Kasumi-1 (cell line): ENCODE measurements at places on chromosomes 7 and 10.

DNA sequence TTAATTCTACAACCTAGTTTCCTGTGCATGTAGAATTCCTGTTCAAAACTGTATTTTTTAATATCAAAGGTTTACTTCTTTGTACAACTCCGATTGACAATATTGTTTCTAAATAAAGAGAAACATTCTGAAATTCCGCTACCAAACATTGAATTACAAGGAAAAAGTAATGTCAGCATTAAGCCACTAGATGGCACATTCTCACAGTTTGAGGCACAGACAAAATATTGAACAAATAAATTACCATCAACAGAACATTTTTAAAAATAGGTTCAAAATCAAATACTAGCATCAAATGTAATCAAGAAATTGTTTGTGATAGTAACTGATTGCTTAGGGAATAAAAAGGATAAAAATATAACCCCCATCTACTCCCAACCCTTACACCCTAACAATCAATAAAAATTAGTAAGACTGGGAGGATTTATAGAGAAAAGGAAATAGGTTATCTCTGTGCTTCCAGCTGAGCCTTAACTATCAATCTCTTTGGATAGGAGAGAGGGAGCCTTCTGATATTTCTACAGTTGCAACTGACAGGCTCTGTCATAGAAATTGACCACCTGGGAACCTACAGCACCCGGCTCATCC, 86.6 kb upstream of the C7orf33 start:
- peak; percentile 71 for DNase-seq

GRCh38 chr7:157007470-157008066, 2.9 kb downstream of the MNX1 start:
- no peak for DNase-seq

GRCh38 chr10:51768886-51769465, 69.6 kb upstream of the CSTF2T start:
- no peak for DNase-seq

DNA sequence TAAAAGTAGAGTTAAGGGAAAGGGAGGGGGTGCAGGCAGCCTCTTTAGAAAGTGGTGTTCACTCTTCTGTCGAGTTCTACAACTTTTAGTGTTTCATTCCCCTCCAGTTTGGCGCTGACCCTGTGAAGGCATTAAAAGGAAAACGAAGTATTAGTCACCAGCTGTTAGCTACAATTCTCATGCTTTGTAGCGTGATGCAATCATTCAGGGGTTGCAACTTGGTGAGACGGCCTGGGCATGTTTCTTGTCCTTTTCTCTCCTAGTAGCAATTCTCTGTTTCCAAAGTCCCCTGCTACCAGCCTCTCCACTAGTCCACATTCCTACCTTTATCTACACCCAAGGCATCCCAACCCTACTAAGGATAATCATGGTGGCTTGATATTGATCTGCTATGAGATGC, 33.7 kb upstream of the DGKI start:
- no peak for DNase-seq

- DNase-seq = no peak
Measured at GRCh38 chr10:18044976-18045720, 93.4 kb downstream of the SLC39A12 start.

DNA sequence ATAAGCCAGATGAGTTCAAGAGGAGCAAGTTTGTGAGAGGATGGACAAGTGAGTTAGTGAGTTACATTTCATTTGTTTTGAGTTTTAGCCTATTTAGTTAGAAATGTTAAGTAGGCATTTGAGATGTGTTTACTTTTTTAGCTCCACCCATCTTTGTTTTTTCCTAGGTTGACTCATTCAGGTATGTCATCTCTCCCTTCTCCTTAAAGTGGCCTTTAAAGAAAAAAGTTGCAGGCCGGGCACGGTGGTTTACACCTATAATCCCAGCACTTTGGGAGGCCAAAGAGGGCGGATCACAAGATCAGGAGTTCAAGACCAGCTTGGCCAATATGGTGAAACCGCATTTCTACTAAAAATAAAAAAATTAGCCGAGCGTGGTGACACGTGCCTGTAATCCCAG, 71.2 kb downstream of the BMPR1A start:
- no peak for DNase-seq

DNA sequence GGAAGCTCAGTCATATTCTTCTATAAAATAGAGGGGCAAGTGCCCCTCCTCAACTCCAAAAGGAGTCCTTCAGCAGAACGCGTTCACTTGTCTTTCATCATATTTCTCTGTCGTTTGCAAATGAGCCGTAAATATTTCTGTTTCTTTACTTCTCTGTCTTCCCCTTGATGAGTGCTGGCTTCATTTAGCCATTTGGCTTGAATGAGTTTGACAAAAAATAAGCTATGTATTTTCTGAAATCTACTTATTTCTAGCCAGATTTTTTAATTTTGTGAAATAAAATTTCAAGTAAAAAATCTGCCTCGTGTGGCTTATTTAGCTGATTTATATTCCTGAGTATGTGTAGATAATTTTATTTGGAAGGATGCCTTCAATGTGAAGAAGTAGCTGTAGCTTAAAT, 170.8 kb upstream of the DGKB start:
- DNase-seq = no peak

- DNase-seq = no peak
Measured at GRCh38 chr10:69855346-69856111, 53.8 kb downstream of the COL13A1 start.

- DNase-seq = no peak
Measured at GRCh38 chr7:135748770-135749169, at the start of gene FAM180A. Gene FAM180A (minus strand): TSS chr7:135748813. CDS start chr7:135748580, 233 bp downstream.

GRCh38 chr7:92784935-92785334, 51.4 kb downstream of the CDK6 start:
- no peak for DNase-seq

DNA sequence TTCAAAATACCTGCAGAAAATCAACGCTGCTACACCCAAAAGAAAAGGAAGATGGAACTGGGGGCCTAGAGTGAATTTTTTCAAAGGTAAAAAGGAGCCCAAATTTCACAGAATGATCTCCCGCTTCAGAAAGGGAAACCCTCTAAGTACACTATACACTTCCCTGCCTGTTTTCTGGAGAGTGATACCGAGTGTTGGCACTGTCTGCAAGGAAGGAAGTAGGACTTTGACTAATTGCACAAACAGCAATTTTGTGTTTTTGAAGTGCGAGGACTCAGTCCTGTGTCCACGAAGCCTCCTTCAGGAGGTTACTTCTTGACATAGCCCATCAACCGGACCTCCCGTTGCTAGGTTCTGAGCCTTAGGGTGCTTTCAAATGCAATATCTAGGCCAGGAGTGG, 106.3 kb downstream of the KIAA1217 start:
- no peak for DNase-seq

DNA sequence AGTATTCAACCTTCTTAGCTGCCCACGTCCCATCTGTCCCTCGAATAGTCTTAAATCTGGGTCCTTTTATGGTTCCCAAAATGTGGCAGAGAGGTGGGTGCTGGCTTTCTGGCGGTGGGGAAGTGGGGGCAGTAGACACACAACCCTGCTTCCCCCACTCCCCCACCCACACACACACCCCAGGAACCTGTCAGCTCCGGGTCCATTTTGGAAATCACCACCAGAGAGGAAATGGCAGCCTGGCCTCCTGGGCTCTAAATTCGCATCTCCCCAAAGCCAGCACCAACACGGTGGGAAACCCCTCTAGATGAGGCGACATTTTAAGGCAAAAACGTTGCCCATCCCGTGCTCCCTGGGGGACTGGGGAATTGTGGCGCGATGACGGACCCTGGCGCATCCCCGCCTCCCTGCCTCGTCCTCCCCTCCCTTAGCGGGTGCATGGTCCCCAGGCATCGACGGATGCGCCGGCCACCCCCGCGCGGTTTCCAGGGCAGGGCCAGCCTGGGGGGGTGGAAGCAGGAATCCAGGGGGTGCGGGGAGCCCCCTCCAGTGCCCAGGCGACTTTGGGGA, 702 bp downstream of the TMEM130 start:
- no peak for DNase-seq

GRCh38 chr10:98295401-98295811, 27.4 kb upstream of the LOXL4 start:
- no peak for DNase-seq

- no peak for DNase-seq
Measured at GRCh38 chr10:95341716-95342130, 50.9 kb upstream of the PDLIM1 start.

DNA sequence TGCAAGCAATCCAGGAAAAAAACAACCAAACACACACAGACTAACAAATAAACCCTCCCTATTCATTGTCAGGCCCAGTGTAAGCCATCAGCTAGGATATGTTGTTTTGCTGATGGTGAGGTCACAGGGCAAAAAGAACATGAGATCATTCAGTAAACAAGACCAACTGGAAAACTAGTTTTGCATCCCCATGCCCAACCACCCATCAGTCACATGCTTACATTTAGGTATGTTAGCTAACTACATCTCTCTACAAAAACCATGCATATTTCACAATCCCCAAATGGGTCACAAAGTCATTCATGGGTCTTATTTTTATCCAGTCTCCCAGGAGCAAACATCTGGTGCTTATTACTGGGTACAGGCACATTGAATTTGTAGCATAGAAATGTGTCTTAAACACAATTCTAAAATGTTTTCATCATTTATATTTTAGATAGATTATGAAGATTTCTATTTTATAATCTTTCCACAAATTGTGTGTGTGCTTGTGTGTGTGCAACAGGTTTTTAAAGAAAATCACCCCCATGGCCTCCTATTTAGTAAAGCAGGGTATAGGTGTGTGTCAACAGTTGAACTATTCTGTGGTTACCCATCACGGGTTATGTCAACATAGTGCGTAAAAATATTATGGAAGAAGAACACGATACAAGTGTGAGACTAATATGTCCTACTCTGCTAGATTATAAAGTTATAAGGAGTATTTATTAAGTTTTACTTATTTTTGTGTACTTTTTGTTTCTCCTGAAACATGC, 103.8 kb upstream of the AKR1E2 start:
- no peak for DNase-seq

DNA sequence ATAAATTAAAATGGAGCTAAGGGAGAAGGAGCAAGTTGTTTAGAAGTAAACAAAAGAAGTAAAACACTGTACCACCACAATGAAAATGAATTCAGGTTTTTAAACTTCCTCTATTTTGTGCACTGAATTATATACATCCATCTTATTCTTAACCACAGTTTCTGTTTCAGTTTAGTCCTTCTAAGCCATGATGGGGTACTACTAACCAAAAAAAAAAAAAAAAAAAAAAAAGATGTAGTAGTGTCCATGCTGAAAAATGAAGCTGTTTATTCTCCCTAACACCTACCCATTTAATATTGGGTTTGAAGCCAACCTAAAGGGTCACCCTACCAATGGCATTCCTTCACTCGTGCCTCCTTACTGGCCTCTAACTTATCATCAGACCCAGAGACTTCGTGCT, 3.4 kb upstream of the BMPR1A start:
- DNase-seq = no peak

GRCh38 chr7:43764039-43764761, 5.7 kb downstream of the BLVRA start:
- DNase-seq = peak; percentile 26

DNA sequence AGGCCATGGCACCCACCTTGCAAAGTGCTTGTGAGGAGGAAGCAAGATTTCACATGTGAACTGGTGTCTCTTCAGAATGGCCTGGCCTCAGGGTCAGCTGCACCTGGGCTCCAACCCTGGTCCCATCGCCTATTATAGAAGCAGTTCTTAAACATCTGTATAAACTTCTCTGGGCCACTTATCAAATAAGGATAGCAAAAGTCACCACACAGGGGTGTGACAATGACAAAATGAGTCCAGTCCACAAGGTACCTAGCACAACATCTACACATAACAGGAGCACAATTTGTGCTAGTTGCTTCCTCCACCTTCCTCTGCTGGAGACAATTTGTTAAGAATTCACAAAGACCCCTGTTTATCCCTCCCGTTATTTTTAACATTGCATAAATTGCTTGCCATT, 340.6 kb upstream of the ZMIZ1 start:
- no peak for DNase-seq

GRCh38 chr7:44400033-44400511, 74.7 kb upstream of the CAMK2B start:
- no peak for DNase-seq

- no peak for DNase-seq
Measured at GRCh38 chr10:3636356-3637181, 148.4 kb downstream of the KLF6 start.

DNA sequence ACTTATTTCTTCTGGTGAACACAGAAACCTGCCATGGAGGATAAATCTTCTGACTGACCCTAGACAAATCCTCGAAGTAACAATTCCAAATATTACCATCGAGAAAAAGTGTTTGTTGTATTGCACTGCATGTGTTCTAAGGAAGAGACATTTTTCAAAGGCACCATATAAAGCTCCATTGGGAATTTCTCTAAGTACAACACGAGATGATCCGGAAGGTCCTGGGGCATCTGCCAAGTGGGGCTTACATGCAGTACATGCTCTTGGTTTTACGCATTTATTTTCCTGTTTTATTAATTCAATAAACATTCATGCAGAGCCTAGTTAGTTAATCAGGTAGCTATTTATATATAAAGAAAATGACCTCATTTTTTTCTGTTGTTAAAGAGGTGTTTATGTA, 692.0 kb upstream of the IGFBP3 start:
- no peak for DNase-seq

GRCh38 chr7:137539111-137539715, 195.7 kb upstream of the PTN start:
- DNase-seq = no peak

DNA sequence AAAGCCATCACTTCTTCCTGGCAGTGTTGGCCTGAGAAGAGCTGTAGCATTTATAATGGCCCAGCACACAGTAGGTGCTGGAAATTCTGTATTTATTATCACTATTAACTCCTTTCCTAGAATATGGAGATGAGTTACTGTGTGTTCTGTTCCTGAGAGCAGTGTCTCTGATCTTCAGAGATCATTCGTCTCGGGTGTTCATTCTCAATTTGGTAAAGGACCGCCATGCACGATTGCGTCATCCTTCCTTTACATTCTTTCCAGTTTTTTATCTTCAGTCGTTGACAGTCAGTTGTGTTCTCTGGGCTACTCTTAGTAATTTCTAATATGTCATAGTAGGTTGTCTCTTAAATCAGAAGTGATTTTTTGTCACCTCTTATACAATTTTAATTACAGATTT, 18.6 kb downstream of the RNF32 start:
- DNase-seq = no peak

DNA sequence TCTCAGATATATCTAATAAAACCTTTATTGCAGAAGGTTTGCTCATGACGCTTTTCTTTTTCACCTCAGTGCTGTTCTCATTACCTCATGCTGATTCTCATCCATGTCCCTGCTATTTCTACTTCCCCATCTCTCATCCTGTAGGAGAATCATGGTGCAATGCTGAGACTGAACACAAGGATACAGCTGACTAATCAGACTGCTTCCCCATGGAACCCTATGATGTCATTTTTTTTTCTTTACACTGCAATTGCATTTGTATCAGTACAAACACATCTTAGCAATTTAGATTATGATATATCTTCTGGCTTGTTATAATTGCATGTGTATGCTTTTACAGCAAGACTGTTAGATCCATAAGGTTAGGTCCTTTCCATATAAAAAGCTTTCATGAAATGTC, 93.7 kb downstream of the SEMA3A start:
- DNase-seq = peak; percentile 40

DNA sequence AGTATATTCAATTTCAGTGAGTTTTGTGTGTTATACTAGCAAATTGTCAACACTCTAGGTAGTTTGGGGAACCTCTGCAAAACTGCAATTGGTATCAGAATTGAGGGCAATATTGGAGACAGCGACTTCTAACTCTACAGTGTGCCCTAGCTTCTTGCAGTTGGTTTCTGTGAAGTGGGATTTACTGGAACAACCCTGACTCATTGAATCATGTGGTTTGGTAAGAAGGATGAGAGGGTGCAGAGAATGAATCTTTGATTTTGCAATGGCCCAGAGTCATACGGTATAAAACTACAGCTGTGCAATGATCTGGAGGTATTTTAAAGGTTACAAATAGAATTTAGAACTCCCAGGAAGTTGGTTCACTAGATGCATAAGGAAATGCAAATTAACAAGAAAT, 129.1 kb upstream of the PPP1R3A start:
- no peak for DNase-seq
